ENCODE measurements at places on chromosomes 7 and 10.
A peak's percentile ranks its signal among the peaks of the same experiment; 100 is the strongest.

DNA sequence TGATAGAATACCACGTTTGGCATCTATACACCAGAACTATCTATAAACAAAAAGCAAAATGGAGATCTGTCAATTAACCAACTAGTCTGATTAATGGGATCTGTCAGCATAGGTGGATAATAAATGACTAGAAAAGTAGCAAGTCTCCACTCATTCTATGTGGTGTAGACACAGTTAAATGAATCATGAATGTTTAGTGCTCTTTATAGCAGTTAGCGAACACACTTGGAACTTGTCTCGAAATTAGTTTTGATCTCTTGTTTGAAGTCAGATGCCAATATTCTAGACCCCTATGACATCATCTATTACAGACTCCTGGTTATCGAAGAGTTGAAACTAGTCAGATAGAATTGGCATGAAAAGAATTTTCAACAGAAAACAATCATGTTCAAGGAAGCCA, 259.7 kb downstream of the AHR start:
- DNase-seq, result no peak

GRCh38 chr10:15027741-15028140, 16.0 kb upstream of the OLAH start:
- DNase-seq, result no peak

DNA sequence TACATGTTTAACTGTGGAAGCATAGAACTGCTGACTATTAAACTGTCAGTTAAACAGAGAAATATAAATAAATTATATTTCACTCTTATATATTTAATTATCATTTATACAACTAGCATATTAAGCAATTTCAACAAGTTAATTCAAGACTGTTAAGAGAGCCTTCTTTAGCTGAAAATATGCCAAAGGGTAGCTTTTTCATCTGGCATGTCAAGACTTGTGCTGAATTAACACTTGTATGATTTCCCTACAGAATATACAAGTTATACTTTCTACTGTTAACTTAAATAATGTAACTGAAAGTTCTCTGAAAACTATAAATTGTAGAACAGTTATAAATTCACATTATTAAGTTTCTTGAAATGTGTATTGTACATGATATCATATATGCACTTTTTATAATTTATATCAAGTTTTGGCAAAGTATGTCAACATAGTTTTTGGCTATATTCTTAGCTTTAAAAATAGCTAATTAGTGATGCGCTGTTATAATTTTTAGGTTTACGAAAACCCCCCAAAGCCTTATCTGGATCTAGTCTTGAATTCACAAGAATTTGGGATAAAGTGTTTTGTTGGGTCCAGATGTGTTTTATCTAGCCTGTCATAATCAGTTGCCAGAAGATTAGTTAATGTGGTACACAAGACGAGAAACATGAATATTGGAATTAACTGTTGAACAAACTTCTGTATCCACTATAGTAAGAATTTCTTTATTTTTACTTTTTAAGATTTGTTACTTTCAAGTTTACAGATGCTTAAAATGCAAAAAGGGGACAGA, 231.1 kb upstream of the FOXP2 start:
- no peak for DNase-seq

DNA sequence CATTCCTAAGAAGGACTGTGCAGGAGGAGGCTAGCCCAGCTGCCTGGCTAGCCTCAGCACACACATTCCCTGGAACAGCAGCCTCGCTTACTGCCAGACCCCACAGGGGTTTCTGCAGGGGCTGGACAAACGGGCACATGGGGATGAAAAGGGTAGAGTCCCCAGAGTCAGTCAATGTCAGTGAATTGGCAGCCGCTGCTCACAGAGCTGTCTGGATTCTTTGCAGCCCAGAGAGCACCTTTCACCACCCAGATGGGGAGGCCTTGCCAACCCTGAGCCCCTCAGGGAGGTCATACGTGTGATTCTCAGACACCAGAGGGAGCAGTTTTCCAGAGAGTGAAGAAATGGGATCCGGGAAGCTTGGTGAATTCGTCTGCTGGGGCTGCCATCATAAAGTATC, 143.3 kb downstream of the KCNMA1 start:
- DNase-seq, result no peak

- DNase-seq, result peak; percentile 22
These were observed 127.8 kb upstream of the ZNF746 start for GRCh38 chr7:149625340-149625946.

DNA sequence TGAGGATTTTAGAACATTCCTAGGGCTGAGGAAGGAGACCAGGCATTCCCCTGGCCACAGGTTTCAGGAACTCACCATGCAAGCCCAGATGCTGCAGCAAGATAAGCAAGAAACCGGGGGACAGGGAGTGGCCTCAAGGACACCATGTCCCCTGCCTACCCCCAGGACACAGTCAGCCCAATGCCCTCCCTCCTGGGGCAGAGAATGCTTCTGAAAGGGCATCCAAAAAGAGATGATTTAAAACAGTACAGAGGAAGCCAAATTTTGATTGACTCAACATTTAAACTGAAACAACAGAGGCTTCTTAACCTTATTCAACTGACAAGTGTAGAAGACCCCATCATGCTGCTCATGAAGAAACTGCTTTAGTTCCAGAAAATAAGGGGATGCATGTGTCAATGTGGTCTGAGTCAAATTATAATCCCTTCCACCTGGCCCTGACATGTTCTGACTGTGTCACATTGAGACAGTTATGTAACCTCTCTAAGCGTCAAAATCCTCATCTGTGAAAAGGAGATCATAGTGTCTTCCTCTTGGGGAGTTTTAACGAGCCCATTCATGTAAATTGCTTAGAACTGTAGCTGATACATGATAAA, 60.0 kb downstream of the ICA1 start:
- DNase-seq, result no peak

DNA sequence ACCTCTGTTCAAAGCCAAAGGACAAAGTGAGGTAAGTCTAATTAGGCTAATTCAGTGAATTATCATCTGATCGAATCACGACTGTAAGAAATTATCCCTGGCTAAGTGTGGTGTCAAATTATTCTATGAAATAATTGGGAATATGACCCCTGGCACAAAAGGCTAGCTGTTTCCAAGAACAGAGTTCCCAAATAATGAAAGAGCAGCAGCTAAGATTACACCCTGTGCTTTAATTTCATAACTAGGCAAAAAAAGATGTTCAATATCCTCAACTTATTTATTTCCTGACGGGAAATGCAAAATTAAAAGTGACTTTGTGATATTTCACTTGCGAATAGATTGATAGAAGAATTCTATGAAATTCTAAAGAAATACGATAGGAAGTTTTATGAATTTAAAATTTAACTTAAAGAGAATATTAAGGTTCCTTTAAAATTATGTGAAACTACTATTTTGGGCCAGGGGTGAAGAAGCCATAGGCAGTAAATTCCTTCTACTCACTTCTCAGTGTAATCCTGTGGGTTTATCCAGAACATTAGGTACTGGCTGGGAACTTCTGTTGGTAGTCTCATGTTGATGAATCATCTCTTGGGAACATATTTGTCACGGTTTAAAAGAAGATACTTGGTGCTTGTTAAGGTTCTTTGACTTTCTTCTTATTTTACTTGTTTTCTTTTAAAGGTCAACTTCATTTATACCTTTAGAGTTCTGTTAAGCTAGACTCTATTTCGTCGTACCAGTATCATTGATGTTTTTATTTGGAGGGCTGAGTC, 148.5 kb downstream of the POLR1F start:
- no peak for DNase-seq

DNA sequence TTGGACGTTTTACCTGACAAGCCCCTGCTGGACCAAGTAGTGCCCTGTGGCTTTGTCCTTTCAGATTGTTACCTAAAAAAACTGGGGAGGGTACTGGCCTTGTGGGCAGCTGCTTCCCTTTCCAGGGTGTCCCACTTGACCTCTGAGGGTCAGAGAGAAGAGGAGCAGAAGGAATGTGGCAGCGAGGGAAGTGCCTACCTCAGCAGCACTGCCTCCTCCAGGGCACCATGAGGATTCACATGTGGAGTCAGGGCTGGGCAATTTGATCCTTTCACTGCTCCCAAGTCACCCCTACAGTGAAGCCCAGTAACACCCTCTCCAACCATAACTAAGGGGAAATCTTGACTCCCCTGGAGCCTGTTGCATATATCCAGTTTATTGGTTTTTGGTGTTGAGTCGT, 64.6 kb downstream of the ITGB1 start:
- no peak for DNase-seq

DNA sequence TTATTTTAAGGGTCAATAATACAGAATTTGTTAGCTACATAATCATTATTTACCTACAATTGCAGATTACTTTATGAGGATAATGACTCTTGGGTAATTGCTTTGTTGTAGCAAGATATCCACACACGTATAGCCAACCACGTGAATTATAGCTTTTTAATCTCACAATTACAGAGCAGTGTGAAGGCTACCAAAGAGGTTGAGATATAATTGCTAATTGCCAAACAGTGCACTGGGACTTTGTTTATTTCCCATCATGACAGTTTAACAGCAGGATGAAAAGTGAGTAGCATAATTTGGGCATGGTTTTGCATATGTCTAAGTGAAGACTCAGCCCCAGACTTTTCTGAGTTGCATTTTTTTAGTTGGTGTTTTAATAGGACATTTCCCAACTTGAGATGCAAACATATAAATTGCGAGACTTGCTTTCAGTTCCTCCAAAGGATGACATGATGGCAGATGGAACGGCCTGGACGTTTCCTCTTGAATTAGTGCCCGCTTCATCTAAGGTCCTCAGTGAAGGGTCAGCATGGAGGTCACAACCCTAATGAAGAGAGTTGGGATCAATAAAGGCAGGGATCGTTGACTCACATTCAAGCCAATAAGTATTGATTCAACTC, 180.7 kb upstream of the GPR26 start:
- DNase-seq, result no peak

DNA sequence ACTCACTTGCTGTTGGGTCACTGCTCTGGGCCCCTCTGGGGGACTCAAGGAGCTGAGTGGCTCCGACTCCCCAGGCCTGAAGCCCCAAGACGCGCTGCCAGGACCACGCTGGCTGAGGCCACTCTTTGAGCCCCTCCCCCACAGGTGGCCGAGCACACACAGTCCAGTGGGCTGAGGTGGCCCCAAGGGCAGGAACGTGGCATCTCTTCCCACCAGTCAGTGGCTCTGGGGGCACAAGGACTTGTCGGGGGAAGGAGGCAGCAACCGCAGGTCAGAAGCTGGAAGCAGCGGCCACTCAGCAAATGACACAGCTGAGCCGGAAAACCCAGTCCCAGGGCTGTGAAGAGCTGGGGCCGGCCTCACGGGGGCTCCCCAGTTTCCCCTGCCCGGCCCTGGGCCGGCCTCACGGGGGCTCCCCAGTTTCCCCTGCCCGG, 24.1 kb downstream of the GRIFIN start:
- no peak for DNase-seq

DNA sequence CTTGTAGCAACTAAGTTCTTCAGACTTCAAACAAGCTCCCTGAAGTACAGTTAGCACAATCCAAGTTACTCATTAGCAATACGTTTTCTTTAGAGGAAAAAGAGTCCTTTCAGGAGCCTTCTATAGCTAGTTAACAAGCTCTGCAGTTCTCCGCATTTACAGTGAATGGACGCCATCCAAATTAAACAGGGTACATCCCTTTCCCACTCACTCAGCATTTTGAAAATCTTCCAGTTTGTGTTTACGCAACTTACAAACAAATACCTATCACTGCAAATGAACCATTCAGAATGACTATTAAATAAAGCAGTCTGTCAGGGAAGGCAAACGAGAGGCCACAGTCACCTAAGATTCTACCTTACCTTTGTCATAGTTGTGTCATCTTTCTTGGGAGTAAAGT, 84.5 kb downstream of the RNF32 start:
- no peak for DNase-seq

DNA sequence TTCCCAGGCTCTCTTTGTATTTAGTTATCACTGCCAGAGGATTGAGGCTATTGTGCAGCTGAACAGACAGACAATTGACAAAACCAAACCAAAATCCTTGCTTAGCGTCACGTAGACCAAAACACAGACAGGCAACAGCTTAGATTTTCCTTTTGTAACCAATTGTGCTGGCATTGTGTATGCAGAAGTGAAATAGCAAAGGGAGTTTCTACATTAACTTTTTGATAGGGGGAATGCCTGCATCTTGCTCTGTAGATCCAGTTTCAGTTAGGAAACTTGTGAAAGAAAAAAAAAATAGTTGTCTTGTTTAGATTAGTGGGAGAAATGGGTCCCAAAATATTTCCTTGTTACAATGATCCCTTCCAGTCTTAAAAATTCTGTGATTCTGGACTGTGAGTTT, 333.8 kb downstream of the BBS9 start:
- no peak for DNase-seq

Data from NCI-H187 (cell line).